Smooth muscle cell of the coronary artery (primary cell): ENCODE measurements at places on chromosomes 7 and 10. TPM values are rescaled to one million over a fixed set of nuclear protein-coding genes. Genes with fewer than 3 reads are reported as not detected.

The PCGF5 gene
- 13.2 and 50.4 TPM in 2 replicates for total RNA-seq

The CC2D2B gene
- under 0.01 TPM in 1 of 2 replicates, not detected in the other for total RNA-seq

The MYOZ1 gene
- 0.23 TPM in 1 of 2 replicates, not detected in the other for total RNA-seq

The PRKG1 gene
- 24.8 and 76.2 TPM in 2 replicates for total RNA-seq

The SPDYE11 gene
- total RNA-seq: not detected in 2 replicates

The LIPF gene
- total RNA-seq: not detected in 2 replicates

The SLC26A3 gene
- not detected in 2 replicates for total RNA-seq

The TRPV5 gene
- not detected in 2 replicates for total RNA-seq

The CYP26A1 gene
- 0.08 TPM in 1 of 2 replicates, not detected in the other for total RNA-seq

The ITGA8 gene
- total RNA-seq: 1.5 and 17.6 TPM in 2 replicates

The HMX3 gene
- total RNA-seq: not detected in 2 replicates

The NAT16 gene
- total RNA-seq: not detected in 2 replicates

The PVRIG gene
- not detected in 2 replicates for total RNA-seq

The TLL2 gene
- 0.08 and 0.12 TPM in 2 replicates for total RNA-seq

The KCNH2 gene
- 0.08 TPM in 1 of 2 replicates, not detected in the other for total RNA-seq

The NUTM2B gene
- total RNA-seq: 0.30 TPM in 1 of 2 replicates, not detected in the other

The FRA10AC1 gene
- 3.6 and 4.1 TPM in 2 replicates for total RNA-seq

The WEE2 gene
- total RNA-seq: not detected in 2 replicates

The TMEM178B gene
- total RNA-seq: 0.08 and 0.12 TPM in 2 replicates

The CYP2C19 gene
- not detected in 2 replicates for total RNA-seq

The AKR1C8 gene
- total RNA-seq: not detected in 2 replicates

The TCERG1L gene
- total RNA-seq: not detected in 2 replicates

The PRF1 gene
- total RNA-seq: not detected in 2 replicates

The CALY gene
- total RNA-seq: not detected in 2 replicates

The CDHR3 gene
- 1.4 and 12.8 TPM in 2 replicates for total RNA-seq

The ADRA2A gene
- total RNA-seq: 2.9 TPM in 1 of 2 replicates, not detected in the other

The TRIM50 gene
- not detected in 2 replicates for total RNA-seq

The ZNF248 gene
- 6.7 and 7.1 TPM in 2 replicates for total RNA-seq

The UROS gene
- total RNA-seq: 30.8 and 74.2 TPM in 2 replicates

The MYO3A gene
- not detected in 2 replicates for total RNA-seq

The CPA4 gene
- total RNA-seq: 52.9 and 72.7 TPM in 2 replicates

The IL2RA gene
- total RNA-seq: not detected in 2 replicates

The ANXA8 gene
- total RNA-seq: under 0.01 and 0.68 TPM in 2 replicates

The WNT8B gene
- total RNA-seq: not detected in 2 replicates

The C7orf33 gene
- total RNA-seq: not detected in 2 replicates

The CALCR gene
- not detected in 2 replicates for total RNA-seq

The OR6V1 gene
- total RNA-seq: not detected in 2 replicates
